Activated T-helper 1 cell treated with anti-CD3 and anti-CD28 coated beads, Interleukin-12 subunit alpha, Interleukin-12 subunit beta, Interleukin-2, Interleukin-4 antibody, amounts not matched to agents 30 ng/mL and 10 ng/mL and 1 ng/mL, durations not matched to agents 14 hours and 24 hours and 36 hours (primary cell): ENCODE measurements at places on chromosomes 13 and 19.

- DNase-seq, result no peak
Observed at GRCh38 chr19:17005000-17005399, 21.6 kb downstream of the CPAMD8 start.

DNA sequence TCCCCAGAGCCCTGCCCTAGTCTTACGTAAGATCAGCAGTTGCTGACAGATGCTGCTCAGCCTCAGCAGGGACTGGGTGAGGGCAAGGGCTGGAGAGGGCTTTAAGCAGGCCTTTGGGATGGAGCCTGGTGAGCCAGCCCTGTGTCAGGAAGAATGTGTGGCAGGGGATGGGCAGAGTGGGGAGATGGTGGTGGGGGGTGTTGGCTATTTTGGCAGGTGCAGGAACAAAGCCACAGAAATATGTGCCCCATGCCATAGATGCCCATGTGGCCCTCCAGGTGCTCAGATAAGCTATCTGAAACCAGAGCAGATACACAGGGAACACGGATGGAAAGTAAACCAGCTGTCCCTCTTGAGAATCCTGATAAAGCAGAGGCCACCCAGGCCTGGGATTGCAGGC is 1325.0 kb downstream of the UQCRFS1 start:
- no peak for DNase-seq

DNA sequence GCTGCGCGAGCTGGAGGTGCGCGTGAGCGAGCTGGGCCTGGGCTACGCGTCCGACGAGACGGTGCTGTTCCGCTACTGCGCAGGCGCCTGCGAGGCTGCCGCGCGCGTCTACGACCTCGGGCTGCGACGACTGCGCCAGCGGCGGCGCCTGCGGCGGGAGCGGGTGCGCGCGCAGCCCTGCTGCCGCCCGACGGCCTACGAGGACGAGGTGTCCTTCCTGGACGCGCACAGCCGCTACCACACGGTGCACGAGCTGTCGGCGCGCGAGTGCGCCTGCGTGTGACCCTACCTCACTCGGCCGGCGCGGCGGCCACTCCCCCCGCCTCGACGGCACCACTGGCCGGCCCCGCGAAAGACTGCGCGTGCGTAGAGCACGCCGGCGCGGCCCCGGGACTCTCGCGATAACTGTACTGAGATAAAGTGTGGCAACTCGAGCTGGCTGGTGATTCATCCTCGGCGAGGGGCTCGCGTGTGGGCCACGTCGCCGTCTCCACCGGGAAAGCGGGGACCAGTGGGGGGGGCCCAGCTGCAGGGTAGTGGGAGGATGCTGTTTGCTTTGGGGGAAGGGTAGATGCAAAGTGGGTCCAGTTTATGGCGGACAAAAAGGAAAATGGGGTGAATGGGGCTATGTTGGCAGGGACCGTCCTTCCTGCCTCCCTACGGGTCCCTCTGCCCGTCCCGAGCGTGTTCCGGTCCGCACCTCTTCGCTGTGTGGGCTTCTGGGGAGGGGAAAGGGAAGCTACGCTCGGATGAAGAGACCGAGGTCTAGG is 11.4 kb downstream of the FUT6 start:
- peak; percentile 96 for DNase-seq

DNA sequence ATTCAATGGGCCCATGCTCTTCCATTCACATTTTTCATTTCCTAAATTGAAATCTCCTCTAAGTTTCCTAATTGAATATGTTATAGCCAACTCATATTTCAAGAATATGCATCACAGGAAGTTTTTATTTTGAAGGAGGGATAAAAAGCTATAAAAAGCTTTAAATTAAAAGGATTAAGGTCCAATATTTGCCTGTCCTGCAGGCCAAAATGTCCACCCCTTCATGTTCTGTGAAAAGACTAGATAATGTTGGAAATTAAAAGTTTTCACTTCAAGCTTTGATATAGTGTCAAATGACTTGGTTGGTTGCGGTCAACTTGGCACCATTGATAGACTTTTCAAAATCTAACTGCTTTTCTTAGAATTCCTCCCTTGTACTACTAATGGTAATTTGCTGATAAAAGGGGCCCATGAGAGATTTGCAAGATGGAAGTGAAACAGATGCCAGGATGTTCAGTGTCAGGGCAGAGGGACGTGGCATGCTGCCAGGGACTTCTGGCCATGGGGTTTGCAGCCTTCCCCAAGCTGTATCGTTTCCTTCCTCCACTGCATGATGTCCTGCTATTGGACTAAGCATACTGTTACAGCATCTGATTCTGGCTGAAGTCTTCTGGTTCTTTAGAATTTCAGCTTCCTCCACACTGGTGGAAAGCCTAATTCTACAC is 547.3 kb upstream of the MIR17HG start:
- no peak for DNase-seq

DNA sequence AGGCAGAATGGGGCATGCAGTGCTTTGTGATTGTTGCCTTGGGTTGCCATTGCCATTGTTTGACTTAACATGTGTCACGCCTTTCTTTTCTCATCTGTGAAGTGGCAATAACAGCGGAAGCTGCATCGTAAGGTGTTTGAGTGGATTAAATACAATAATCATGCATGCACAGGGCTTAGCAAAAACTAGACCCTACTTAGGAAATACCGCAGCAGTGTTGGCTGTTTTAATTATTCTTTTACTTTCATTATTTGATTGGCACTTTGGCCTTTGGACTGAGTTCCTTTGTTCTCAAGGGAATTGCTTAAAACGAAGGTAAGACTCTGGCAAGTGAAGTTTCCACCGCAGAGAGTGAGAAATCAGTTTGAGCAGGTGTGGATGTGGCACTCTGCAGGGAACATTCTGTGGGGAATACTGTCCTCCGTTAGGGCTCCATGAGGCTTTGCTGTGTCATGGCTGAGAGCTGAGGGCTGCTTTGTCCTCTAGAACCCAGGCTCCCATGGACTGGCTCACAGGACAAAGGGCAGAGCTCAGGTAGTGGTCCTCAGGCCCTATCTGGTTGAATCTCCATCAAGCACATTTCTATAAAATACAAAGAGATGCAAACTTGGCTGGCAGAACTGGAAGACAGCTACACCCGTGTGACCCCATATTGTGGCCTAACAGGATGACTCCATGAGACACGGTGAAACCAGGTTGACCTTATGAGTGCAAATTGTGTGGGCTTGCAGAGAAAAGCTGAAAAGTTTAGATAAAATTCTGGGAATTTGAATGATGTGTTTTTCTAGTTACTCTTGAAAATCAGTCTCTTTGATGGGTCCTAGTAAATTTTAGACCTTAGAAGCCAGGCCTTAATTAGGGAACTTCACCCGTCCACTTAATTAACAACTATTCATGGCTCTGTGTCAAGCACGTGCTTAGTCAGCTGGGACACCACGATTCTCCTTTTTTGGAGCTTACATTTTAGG is 407.2 kb downstream of the KCNRG start:
- no peak for DNase-seq

- no peak for DNase-seq
Observed at GRCh38 chr13:98675066-98675465, 77.4 kb downstream of the SLC15A1 start.

GRCh38 chr13:113320226-113320875 is 23.3 kb downstream of the LAMP1 start:
- no peak for DNase-seq

- no peak for DNase-seq
Observed at GRCh38 chr19:15935167-15935702, 906 bp upstream of the CYP4F11 start.

DNA sequence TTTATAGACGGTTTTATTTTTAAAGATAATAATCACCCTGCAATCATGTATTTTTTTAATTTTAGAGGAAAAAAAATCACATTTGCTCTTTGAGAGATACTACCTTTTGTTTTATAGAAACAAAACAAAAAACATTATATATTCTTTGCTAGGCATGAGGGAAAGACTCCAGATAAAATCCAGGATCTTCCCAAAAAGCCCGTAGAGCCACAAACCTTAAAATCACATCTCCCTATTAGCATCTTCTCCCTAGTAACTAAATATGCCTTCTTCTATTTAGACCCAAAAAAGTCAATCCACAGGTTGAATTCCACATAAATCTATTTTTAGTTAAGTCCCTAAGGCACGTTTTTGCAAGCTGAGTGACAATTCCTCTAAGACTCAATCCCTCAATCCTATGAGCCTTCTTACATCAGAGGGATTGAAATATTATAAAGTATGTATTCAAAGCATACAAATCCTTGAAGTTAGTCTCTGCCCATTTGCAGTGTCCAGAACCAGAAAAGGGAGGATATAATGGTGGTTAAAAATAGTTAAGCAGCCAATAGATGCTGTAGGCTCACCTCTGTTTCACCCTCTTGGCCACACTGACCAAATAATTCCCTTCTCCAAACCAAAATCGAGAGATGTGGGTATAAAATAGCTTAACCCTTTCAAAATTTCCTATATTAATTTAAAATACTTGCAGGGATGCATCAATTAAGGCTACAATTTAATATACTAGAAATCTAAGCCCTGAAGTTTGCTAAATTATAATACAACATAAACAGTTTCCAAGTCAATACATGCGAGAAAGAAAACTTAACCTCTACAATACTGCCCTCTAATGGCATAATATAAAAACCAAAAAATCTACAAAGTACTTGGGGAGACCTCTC is 64.0 kb downstream of the SERP2 start:
- DNase-seq, result no peak

GRCh38 chr19:33690378-33691029 is 68.8 kb downstream of the CHST8 start:
- DNase-seq, result no peak

GRCh38 chr13:52419080-52419479 is 13.1 kb upstream of the THSD1 start:
- DNase-seq, result no peak

DNA sequence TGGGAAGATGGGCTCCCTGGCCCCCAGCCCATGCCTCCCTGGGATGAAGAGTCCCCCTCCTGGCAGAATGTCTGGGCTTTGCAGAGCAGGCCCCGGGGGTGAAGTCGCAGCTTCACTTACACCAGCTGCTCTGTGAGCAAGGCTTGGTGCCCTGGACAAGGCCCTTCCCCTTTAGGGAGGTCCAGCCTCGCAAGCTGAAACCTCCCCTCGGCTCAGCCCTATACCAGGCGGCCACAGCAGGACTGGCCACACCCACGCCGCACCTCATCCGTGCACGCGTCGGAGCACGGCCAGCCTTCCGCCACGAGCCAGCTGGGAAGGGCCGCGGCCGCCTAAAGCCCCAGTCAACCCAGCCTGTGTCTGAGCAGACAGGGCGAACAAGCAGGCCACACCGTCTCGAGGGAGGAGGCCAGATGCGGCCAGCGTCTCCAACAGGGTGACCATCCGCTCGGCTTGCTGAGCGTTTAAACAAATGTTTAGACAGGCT is 83.2 kb upstream of the MCF2L start:
- no peak for DNase-seq

GRCh38 chr19:23002690-23003422 is at the start of gene ZNF728:
TSS of gene ZNF728 (minus strand) at chr19:23003176. CDS start at chr19:23003030, 146 bp downstream.
- DNase-seq, result no peak

DNA sequence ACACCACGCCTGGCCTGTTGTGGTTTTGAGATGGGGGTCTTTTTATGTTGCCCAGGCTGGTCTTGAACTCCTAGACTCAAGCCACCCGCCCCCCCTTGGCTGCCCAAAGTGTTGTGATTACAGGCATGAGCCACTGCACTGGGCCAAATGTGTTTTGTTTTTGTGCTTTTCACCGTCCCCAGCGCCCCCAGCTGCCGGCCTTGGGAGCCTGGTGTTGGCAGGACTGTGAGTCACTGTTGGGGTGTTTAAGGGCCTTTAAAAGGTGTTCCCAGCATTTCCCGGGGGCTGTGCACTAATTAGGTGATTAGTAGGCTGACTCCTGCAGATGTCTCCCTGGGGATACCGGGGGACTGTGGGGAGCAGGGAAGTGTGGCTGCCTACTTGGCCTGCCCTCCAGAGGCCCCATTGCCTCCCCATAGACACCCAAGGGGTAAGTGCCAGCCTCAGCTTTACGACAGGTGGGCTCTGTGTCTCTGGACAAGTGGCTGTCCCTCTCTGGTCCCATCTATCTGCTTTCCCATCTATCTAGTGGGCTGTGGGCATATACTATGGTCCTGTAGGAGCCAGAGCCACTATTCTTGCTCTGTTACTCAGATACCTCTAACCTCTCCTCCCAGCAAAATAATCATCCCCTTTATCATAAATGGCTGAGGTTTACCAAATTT is 11.8 kb upstream of the TLE5 start:
- no peak for DNase-seq

GRCh38 chr13:20704459-20705069 is 1.1 kb downstream of the IL17D start:
- no peak for DNase-seq

DNA sequence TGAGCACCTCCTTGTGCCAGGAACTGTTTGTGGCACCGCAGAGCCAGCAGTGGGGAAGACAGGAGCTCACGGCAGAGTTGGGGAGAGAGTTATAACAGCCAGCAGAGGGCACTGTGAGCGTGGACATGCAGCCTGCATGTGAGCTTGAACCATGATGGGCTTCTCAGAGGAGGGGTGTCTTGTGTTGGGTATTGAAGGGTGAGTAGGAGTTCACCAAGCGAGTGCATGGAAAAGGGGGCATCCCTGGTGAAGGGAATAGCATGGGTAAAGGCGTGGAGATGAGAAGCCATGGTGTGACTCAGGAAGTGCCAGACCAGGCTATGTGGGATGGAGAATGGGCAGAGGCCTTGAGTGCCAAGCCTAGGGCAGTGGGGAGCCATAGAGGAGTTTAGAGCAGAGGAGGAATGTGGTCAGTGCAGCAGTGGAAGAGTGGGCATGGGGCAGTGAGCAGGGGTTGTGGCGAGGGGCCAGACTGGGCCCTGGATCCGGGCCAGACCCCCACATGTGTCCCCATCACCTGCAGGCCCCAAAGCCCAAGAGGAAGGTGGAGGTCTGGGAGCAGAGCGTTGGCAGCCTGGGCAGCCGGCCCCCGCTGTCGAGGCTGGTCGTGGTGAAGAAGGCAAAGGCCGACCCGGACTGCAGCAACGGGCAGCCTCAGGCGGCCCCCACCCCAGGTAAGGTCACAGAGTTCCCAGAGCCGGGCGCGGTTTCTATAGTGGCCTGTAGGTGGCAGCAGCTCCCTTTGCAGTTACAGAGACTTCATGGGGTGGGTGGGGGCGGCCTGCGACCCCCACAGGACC is 11.8 kb upstream of the SHD start:
- DNase-seq, result peak; percentile 40

GRCh38 chr19:17909003-17909732 is 23.6 kb upstream of the CCDC124 start:
- no peak for DNase-seq

DNA sequence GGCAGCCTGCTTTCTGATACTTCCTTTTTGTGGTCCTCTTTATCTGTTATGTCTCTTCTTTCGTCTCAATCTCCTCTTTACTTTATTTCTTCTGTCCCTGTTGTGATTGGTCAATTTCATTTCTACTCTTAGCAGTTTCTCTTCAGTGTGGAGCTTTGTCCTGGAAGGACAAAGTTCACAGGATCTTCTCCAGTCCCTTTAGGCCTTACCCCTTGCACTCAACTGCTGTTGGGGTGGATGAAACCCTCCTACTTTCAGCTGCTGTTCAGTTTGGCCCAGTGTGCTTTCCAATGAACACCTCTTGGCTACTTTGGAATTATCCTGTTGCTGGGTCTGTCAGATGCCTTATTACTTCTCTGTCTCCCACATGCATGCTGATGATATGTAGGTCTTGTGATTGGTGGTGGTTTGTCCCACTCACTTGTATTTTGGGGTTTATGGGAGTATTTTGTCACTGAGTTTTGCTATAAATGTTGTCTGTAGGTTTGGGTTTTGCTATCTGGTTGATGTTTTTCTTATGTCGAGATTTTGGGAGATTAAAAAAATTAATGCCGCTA is 24.8 kb downstream of the WDR62 start:
- no peak for DNase-seq
